ENCODE measurements at places on chromosomes 16 and 17. TPM values are rescaled to one million over a fixed set of nuclear protein-coding genes. Genes with fewer than 3 reads are reported as not detected.

DNA sequence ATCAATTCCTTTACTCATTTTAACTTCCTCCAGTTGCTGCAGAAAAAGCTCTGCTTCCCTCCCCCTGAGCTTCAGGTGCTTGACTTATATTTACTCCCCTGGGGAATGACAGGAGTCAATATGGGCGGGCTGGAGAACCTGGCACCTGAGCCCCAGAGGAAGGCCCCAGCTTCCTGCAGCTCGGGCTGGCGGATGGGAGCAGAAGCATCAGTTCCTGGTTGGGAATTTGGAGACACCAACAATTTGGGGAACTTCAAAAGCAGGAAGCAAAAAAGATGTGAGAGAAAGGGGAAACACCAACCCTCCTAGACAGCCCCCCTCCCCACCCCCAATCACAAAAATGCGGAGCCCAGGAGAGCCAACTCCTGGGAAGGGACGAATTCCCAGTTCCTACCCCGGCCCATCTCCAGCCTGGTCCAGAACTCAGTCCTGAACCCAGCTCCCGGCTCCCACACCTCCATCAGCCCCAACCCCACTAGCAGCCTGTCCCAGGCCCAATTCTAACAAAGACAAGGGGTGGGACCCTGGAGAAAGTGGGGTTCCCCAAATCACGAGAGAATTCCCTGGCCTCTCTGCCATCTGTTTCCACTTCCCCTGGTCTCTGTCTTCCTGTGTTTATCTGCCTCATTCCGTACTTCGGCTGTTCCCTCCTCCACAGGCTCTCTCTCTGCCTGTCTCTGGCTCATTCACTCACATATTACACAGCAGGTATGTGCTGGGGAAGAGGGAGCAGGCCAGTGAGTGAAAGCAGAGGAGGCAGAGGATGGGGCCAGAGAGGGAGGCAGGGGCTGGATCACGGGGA lies 16.2 kb upstream of the ASGR2 start:
- peak; percentile 34 for DNase-seq

GRCh38 chr16:72202014-72202413 lies 30.1 kb upstream of the PMFBP1 start:
- no peak for DNase-seq

DNA sequence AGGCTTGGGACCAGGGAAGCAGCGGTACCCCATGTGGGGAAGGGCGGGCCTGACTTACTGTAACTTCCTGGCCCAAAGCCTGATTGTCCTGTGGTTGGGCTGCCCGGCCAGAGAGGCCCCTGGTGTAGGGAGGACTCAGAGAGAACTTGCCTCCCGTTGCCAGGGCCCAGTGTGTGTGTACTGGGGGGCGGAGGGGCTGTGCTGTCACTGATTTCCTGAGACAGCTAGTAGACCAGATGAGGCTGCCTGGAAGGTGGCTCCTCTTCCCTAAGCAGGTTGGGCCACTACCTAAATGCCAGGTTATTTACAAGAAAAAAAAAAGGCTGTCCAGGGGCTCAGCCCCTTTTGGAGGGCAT lies 16.7 kb downstream of the SOCS3 start:
- peak; percentile 74 for DNase-seq

GRCh38 chr17:1197781-1198490 lies 18.2 kb upstream of the ABR start:
- DNase-seq: peak; percentile 56

DNA sequence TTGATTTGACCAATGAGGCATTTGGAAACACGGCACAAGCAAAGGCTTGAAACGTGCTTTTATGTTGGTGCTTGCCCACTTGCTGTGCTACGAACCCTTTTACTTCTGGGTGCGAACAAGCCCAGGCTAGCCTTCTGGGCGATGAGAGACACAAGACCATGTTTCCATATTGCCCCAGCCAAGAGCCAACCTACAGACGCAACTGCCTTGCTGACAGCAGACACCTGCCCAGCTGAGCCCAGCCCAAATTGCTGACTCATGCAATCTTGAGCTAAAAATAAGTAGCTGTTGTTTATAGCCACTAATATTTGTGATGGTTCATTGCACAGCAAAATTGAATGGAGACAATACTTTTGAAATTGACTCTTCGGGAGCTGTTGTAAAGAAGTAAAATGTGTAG lies 464.5 kb downstream of the WWOX start:
- no peak for DNase-seq

DNA sequence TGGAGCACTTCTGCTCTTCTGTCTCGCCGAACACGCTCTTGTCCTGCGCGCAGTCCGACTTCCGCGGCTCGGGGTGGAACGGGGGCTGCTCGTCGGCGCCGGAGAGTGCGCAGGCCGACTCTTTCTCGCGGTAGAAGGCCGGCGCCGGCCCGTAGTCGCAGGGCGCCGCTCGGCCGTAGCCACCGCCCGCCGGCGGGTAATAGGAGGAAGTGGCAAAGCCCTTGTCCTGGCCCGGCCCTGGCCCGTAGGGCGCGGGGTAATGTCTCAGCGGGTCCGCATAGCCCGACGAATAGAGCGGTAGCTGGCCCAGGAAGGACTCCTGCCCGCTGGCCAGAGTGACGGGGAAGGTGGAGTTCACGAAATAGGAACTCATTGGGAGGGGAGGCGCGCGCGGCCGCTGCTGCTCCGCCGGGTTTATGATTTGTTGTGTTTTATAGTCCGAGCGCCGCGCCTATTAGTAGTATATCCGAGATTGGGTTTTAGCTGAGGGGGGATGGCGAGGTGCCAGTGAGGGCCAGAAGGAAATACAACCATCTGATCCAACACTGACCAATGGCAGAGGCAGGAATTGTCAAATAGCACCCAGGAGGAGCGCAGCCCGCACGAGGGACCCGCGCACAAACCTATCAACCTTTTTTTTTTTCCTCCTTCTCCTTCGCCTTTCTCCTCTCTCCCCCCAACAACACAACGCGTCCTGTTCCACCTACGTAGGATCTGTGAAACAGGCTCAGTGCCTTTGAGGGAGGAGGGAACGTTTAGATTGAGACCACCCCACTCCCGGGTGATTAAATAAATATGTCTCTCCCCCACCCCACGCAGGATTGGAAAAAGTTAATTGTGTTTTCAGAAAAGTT lies 4.4 kb upstream of the HOXB5 start:
- peak; percentile 71 for DNase-seq

GRCh38 chr16:58219432-58219831 lies 21.5 kb upstream of the CSNK2A2 start:
- no peak for DNase-seq

- peak; percentile 88 for DNase-seq
These were observed 878 bp downstream of the HEXIM1 start for GRCh38 chr17:45149037-45149668.

- no peak for DNase-seq
These were observed 41.1 kb downstream of the C16orf78 start for GRCh38 chr16:49414671-49415070.

DNA sequence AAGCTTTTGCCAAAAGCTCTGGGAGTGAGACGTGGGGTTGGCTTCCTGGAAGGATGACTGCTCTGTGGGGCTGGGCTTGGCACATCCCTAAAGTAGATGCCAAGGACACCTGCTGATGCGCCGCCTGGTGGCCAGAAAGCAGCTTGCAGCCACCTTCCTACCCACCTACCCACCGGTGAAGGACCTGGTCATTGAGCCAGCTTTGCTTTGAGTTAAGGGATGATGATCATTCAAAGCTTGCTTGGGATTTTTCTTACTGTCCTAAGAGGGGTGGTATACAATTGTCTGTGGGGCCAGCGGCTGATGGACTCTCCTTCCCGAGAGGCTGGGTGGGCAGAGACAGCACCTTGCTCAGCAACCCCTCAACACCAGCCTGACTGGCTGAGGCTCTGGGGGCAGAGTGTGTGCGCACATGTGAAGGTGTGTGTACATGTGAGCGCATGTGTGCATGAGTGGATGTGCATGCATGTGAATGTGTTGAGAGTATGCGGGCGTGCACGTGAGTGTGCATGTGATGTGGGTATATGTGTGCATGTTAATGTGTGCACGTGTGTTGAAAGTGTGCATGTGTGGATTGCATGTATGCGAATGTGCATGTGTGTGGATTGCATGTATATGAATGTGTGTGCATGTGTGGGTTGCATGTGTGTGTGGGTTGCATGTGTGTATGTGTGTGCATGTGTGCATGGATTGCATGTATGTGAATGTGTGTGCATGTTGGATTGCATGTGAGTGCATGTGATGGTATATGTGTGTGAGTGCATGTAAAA lies 18.6 kb downstream of the C1QTNF1 start:
- DNase-seq: peak; percentile 80

DNA sequence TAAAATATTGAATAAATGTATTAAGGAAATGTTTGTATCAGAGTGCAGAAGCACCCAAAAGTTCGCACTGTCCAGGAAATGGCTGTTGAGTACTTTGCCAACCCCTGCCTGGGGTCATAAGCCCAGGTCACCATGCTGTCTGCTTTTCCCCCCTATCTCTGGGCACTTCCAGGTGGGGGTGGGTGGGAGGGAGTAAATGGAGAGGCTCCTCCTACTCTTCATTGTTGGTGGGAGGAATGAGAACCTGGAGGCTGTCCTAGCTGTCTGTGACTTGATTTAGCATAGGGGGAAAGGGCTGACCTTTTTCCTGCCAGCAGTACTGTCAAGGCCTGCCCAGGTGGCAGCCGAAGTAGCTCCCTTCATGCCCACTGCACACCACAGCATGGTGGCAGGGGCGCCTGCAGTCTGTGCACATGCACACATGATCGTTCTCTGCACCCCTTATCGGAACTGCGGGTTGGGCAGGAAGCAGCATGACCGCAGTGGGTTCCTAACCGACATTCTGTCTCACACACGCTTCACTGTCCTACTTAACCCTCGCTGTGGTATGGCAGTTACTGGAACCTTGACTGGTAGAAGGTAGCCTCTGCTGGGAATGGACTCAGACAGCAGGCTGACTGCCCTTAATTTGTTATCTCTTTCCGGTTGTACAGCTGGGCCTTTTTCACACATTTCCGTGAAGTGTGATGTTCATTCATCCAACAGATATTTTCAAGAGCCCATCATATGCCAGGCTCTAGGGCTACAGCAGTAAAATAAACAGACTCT lies 41.5 kb downstream of the LDHD start:
- peak; percentile 59 for DNase-seq

DNA sequence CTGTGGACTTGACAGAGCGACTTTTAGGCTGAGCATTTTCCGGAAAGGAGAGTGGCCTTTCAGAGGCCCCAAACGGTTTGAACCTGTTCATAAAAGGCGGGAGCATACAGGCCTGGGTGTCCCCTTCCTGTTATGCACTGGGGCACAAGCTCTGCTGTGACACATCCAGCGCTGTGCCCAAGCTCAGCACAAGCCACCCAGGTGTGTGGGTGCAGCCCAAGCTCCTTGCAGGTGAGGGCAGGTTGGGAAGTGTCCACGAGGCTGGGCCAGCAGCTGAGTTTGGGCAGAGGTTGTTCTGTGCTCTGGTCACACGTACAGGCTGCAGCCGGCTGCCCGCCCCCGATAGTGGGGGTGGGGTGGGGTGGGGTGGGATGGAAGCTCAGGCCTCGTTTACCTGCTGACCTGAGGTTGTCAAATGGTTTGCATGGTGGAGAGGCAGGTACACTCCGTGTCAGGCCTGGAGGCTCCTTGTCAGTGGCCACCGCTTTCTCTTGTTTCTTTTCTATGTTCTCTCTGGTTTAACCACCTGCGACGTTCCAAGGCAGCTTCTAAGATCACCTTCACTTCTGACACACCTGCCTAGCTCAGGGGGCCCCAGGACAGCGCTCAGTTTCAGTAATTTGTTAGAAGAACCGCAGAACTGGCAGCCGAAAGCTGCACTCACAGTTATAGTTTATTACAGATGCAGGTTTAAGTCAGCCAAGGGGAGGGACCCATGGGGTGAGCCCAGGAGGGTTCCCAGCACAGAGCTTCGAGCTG lies 194.7 kb upstream of the CIBAR2 start:
- DNase-seq: no peak

DNA sequence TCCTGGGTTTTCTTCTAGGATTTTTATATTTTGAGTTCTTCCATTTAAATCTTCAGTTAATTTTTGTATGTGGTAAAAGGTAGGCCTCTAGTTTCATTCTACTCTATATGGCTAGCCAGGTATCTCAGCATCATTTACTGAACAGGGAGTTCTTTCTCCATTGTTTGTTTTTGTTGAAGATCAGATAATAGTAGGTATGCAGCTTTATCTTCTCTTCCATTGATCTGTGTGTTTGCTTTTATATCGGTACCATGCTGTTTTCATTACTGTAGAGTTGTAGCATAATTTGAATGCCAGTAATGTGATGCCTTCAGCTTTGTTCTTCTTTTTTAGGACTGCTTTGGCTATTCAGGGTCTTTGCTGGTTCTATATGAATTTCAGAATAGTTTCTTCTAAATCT lies 77.3 kb downstream of the USP22 start:
- no peak for DNase-seq

DNA sequence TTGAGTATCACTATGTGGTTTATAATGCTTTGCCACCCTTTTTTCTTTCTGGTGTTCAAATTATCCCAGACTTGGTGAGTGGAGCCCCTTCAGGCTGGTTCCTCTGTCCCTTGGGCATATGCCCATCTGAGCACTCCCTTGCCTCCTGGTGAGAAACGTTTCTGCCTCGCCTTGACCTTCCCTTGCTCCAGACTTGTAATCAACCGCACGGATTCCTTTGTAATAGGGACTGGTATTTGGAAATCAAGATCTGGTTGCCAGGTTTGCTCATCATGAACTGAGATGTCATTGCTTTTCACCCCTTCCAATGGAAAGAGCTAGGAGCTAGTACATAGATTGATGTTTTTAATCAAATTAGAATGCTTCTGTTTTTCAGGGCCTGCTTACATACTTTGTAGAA lies 43.7 kb downstream of the SEC14L1 start:
- no peak for DNase-seq

DNA sequence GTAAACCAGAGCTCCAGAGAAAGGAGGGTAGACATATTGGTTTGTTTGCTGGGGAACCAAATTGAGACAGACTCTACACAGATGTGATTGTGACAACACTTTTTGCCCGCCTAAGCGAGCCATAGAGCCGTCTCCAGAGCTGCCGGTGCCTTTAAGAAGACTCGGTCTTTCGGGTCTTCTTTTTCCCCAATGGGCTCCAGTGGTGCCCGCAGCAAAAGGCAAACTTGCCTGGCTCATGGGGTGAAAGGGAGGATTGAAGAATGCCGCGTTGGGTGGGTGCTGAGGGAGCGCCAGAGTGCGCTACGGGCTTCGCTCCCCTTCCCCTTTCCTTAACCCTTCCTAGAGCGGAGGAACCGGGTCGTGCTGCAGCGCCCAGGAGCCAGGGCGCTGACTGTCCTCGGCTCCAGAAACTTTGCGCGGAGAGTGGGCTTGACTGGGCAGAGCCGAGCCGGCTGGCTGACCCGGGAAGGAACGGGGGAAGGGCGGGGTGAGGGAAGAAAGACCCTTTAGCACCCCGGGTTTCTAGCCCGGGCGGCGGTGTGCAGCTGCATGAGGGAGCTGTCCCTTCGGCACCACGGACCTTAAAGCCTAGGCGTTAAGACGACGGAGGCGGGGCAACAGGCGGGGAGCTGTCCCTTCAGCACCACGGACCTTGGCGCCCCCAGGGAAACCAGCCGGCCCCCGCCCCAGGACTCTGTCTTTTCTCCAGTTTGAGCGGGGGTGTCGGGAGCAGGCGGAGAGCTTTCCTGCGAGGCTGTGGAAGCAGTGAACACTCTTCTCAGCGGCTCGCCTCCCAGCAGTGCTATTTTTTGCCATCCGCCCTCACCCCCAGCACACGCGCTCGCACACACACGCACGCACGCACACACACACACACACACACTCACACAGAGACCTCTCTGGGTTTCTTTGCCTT lies at the start of gene CACNG3:
CACNG3 (plus strand) TSS at position 880 of the 916 bp plus-strand sequence. CDS start 420 bp downstream, outside the sequence.
- DNase-seq: peak; percentile 69

NOTUM gene
- not detected for total RNA-seq

CES4A gene
- 1.7 TPM for total RNA-seq

TPSB2 gene
- total RNA-seq: not detected

SLC5A11 gene
- 0.17 TPM for total RNA-seq

HID1 gene
- total RNA-seq: 65.1 TPM

TBX21 gene
- not detected for total RNA-seq

BCAR1 gene
- 300 TPM for total RNA-seq

TRPV3 gene
- not detected for total RNA-seq

DPEP3 gene
- total RNA-seq: not detected

CCL1 gene
- total RNA-seq: not detected

Measured in dermis blood vessel endothelial cell (primary cell).